Adipocyte (in vitro differentiated cells): ENCODE measurements at places on chromosomes 16 and 17.

DNA sequence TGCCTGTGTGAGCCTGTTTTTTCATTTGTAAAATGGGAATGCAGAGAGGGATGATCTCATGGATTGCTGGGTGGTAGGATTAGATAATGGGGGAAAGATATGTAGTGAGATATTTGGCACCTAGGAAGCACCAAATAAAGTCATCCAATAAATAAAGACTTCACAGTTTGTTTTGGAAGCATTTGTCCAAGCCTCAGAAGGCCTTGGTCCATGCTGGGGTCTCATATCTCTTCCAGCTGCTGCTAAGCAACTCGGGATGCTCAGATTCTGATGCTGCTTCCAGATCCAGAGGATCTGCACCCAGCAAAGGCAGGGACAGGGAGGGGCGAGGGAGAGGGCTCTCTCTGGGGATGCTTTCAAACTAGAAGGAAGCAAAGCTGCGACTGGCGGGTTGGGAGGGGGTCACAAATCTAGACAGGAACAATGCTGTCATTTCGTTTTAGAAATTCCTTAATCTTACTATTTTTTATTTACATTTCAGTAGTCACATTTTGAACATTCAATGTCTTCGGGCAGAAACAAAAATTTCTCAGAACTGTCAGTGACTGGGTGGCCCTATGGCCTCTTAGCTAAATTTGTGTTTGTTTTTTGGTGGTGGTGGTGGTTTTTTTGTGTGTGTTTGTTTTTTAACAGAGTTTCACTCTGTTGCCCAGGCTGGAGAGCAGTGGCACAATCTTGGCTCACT lies 114.9 kb upstream of the CDH5 start:
- no peak for DNase-seq

- DNase-seq: no peak
Measured at GRCh38 chr16:19210968-19211367, 42.9 kb downstream of the SYT17 start.

GRCh38 chr16:23504453-23505179 lies 5.7 kb downstream of the GGA2 start:
- DNase-seq: peak; percentile 52

- DNase-seq: no peak
Measured at GRCh38 chr17:50143461-50144176, 6.9 kb downstream of the PPP1R9B start.
